ENCODE measurements at places on chromosomes 6 and 20.

GRCh38 chr6:144087789-144088426 lies 7.5 kb downstream of the SF3B5 start:
- DNase-seq = no peak

GRCh38 chr6:148548065-148548748 lies 198.6 kb upstream of the UST start:
- DNase-seq = no peak

DNA sequence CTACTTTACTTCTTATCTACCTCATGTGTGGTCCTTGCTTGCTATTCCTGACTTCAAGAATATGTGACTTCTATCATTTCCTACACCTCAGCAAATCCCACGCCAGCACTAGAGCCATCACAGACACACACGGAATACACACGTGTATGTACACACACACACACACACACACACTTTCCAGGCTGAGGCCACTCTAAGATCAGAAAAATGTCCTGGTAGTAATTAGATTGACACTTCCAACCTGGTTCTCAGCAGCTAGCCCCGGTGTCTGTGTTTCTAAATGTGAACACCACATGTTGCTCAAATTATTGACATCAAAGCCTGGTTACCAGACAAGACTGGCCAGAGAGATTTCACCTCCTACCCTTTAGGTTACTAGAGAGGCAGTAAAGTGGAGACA lies 54.1 kb upstream of the SASH1 start:
- DNase-seq = no peak

DNA sequence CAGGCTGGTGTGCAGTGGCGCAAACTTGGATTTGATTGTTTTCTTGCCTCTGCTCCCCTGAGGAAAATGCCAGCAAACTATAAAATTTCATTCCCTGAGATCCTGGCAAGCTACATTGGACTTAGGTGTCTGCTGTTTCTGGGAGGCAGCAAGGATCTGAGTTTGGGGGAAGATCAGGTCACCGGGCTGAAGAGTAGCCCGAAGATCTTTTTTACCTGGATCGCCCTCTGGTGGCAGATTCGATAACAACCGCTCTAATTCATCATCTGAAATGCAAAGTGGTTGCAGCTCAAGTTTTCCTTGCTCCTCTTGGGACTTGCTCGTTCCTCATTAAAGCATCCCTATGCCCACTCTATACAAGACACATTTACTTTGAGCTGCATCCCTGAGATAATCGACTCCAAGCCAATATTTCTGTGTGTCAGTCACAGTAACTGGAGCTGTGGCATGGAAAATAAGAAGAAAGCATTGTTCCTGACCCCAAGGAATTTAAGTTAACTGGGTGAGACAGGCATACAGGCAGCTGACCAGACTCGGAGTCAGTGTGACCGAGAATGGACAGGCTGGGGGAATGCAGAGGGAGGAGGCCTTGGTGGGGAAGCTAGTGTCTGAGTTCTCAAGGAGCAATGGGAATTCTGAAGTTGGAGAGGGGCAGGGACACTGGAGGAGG lies 131.8 kb upstream of the PROKR2 start:
- peak; percentile 19 for DNase-seq

DNA sequence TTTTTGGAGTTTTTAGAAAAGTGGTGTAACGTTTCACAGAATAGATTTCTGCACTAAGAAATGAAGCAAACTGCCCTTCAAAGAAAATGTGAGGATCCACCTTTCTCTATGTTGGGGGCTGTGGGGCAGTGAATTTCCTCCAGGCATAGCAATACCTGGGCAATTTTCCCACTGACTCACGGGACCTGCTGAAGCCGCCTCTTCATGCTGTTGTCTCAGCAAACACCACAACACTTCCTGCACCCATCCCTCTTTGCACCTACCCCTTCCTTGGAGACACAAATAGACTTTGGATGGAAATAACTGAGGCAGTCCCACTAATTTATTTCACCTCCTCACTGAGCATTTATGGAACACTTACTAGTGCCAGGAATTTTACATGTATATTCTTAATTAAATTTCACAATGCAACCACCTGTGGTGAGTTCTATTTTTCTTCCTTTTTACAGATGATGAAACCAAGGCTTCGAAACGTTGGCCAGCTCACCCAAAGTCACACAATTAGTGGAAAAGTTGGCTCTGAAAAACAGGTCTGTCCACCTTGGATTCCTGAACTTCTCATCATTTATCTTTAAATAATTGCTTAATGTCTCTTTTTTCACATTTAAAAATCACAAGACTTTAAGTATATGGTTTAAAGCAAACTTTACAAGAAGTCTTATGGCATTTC lies 17.2 kb upstream of the ADGRF1 start:
- no peak for DNase-seq

- no peak for DNase-seq
Measured at GRCh38 chr6:37177077-37177934, 7.4 kb downstream of the PIM1 start.

DNA sequence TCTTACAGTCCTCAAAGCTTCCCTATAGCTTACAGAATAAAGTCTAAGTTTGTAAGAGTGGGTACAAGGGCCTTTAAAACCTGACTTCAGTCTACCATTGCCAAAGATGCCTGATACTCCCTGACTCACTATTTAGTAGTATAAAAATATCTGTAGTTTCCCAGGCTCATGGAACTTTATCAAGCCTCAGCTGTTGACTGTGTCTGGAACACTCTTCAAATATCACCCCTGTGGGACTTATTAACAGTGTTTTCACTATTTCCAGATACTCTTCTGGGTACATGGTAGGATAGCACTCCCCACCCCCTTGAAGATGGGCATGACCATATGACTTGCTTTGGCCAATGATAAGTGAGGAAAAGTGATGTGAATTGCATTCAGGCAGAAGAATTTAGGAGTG lies 105.3 kb upstream of the TENT5A start:
- DNase-seq = no peak

DNA sequence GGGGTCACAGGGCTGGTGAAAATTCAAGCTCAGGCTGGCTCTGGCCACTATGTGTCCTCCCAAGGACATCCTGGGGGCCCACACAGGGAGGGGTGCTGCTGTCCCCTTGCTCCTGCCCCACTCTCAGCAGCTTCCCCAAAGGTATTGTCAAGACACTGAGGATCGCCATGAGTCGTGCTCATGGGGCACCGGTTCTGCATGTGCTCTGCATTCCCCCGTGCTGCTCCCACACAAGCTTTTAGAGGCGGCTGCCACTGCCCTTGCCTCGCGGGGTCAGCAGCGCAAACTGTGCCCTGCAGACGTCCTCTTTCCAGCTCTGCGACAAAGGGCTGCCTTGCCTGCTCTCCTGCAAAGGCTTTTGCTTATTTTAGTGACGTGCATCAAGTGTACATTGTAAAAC lies 179.8 kb downstream of the ERMARD start:
- DNase-seq = no peak

- no peak for DNase-seq
Measured at GRCh38 chr6:147633191-147633590, 124.7 kb downstream of the SAMD5 start.

GRCh38 chr20:17068084-17068711 lies 158.6 kb upstream of the PCSK2 start:
- no peak for DNase-seq

GRCh38 chr20:23094927-23095326 lies 8.8 kb upstream of the CD93 start:
- no peak for DNase-seq

GRCh38 chr6:39189915-39190544 lies 39.2 kb downstream of the KCNK5 start:
- DNase-seq = no peak

- no peak for DNase-seq
Measured at GRCh38 chr6:149088361-149088760, 229.2 kb upstream of the TAB2 start.

- DNase-seq = no peak
Measured at GRCh38 chr20:19375395-19375794, 163.0 kb downstream of the SLC24A3 start.

DNA sequence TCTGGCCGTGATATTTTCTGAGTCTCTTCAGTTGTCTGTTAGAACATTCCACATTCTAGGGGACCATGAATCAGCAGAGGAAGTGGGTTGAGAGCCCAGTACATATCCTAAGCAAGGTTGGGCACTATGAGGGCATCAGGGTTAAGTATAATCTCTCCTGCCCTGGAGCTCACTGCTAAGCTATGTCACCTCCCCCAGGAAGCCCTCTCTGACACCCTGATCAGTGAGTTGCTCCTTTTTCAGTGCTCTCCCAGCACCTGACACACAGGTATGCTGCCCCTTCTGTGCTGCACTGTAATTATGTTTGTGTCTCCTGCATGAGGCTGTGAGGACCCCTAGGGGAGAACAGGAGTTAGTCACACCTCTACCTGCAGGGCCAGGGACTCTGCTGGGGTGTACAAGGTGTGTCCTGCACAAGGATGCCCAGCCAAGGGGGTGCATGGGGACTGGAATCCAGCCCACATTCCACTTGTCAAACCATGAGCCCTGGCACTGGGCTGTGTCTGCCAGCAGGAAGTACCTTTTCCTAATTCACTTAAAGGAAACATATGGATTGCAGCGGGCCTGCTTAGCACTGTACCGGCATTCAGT lies 3.9 kb downstream of the RAB44 start:
- DNase-seq = peak; percentile 7

GRCh38 chr6:145809785-145810184 lies 4.8 kb downstream of the FBXO30 start:
- no peak for DNase-seq

DNA sequence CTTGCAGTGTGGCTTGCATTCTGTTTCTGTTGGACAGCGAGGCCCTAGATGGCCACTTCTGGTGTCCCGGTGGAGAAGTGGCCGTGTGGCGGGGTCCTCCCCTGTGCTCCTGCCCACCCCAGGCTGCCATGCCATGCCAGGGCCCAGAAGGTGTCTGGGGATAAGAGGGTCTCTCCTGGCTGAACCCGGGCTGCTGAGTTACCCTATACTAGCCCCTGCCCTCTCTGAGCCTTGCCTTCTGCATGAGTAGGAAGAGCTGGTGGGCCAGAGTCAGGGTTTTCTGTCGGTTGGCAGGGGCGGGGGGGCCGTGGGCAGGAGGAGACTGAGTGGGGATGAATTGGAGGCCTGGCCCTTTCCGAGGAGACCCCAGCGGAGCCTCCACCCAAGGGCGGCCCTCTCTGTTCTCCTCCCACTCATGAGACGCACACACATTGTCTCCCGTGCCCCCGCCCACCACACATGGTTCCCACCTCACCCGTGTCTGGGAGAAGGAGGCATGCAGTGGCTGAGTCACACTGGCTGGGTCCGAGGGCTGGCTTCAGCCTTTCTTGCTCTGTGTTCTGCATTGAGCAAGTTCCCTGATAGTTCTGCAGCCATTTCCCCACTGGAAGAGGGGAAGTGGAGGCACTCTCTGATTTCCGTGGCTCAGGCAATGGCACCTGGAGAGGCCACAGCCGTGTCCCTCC lies 24.6 kb downstream of the VSTM2L start:
- no peak for DNase-seq

GRCh38 chr6:167212713-167213005 lies 54.9 kb upstream of the GPR31 start:
- DNase-seq = no peak

DNA sequence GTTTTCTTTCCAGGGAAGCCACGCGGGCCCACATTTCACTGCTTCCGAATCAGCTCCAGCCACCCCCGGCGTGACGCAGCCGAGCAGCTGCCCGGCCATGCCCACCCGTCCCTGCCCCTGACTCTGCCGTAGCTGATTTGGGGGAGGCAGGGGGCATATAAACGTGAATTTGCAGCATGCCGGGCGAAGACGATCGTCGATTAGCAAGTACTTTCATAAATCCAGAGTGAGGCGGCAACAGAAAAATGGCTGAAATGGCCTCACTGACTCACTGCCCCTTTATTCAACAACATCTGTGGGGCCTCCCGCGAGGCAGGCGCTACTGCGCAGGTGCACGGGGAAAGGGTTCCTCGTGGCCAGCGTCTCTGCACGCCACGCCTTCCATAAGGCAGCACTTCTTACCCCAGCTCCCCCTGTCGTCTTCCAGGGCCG lies 118.0 kb downstream of the DLL1 start:
- no peak for DNase-seq

DNA sequence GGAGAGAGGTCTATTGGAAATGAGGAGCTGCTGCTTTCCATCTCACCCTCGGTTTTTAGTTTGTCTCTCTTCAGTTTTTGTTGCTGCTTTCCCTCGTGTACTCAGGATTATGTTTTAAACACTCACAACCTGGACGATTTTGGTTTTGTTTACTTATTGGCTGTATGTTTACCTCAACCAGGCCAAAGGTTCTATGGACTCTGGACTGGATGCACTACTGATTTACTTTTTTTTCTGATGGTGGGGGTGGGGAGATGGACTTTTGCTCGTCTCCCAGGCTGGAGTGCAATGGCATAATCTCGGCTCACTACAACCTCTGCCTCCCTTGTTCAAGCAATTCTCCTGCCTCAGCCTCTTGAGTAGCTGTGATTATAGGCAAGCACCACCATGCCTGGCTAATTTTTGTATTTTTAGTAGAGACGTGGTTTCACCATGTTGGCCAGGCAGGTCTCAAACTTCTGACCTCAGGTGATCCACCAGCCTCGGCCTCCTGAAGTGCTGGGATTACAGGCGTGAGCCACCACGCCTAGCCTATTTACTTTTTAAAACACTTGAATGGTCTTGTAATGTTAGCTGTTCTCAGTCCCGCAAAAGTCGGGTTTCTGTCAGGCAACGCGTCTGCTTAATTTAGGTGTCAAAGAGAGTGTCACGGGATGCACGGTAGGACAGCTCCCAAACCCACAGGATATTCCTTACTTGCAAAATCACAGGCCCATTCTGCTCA lies 148.2 kb upstream of the RIPOR2 start:
- DNase-seq = no peak

- no peak for DNase-seq
Measured at GRCh38 chr6:156844089-156844488, 66.9 kb downstream of the ARID1B start.

- DNase-seq = no peak
Measured at GRCh38 chr6:11710311-11710761, 68.3 kb downstream of the ADTRP start.

GRCh38 chr20:18057994-18058349 lies 256 bp upstream of the OVOL2 start:
- no peak for DNase-seq

DNA sequence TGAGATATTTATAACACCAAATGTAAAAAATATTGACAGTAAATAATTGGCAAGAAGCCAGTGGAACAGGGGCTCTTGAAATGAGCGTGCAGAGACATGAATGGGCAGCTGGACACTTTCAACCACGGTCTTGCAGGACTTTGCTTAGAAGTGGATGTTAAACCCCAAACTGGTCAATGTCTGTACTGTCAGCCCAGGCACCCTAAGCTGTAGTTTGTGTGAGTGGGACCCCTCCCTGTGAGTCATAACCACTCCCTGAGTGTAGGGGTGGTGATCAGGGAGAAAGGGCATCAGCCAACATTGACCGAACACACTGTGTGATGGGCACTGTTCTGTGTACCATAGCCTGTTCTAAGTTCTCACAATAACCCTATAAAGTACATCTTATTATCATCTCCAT lies 108.6 kb downstream of the FIG4 start:
- no peak for DNase-seq
